ENCODE measurements at places on chromosomes 5 and 9.
A peak's percentile ranks its signal among the peaks of the same experiment; 100 is the strongest.

GRCh38 chr9:107874137-107874536 is 384.6 kb upstream of the KLF4 start:
- no peak for DNase-seq

DNA sequence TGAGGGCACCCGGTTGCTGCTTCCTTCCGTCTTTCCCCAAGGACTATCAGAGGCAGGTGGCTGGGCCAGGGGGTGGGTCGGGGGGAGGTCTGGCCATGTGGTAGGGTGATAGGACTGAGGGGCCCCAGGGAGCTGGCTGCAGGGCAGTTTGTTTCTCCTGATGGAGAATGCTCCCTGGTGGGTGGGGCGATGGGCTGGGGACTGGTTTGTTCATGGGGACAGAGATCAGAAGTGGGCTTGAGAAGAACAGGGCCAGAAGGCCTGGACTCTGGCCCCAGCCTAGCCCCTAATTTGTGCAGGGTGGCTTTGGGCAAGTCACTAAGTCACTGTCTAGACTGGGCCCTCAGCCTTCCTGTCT is 117.4 kb downstream of the RGS3 start:
- no peak for DNase-seq

DNA sequence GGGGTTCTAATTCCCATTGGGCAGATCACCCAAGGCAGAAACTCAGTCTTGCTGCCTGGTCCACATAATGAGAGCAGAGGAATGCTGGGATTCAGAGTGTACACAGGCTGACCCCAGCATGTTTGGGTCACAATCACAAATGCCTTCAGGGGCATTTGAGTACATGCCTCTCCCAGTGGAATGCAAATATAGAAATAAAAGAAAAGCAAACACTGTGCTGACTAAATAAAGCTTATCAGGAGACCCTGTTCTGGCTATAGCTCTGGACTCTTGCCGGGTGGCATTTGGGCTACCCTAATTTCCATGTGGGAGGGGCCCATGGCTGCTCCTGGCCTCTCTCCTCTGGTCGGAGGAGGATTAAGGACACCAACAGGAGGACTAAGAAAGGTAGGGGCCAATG is 121.4 kb downstream of the DOCK8 start:
- DNase-seq: no peak

DNA sequence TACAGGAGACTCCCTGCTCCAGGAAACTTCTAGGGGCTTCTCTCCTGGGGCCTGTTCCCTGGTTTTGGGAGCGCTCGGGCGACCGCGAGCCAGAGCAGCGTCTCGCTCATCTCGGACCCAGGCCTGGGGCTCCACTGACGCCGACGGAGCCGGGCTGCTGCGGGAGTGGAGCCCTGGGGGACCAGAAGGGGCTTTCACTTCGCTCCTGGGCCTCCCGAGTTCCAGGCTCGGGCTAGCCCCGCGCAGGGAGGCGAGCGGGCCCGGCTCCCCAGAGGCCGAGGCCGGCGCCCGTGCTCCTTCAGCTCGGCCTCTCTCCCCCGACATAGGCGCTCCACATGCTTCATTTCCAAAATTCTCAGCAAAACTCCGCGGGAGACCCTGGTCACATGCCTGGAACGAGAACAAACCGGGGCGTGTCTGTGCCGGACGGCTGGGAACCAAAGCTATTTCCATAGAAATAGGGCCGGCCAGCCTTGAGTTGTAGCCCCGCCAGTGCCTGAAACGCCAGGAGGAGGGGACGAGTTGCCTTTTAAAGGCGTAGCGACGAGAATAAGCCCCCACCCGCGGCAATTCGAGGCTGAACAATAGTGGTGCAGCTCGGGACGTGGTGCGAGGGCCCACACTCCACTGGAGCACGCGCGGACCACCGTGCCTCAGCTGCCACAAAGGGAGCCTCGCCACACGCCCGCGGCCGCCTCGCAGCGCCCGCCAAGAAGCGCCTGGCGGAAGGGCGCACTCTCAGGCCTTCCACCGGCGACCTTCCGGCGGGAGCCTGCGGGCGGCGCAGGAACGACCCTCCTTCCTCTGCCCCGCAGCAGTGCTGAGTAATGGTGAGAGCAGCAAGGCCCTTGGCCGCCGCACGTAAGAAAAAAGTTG is 1.1 kb upstream of the G3BP1 start:
- DNase-seq: peak; percentile 21

DNA sequence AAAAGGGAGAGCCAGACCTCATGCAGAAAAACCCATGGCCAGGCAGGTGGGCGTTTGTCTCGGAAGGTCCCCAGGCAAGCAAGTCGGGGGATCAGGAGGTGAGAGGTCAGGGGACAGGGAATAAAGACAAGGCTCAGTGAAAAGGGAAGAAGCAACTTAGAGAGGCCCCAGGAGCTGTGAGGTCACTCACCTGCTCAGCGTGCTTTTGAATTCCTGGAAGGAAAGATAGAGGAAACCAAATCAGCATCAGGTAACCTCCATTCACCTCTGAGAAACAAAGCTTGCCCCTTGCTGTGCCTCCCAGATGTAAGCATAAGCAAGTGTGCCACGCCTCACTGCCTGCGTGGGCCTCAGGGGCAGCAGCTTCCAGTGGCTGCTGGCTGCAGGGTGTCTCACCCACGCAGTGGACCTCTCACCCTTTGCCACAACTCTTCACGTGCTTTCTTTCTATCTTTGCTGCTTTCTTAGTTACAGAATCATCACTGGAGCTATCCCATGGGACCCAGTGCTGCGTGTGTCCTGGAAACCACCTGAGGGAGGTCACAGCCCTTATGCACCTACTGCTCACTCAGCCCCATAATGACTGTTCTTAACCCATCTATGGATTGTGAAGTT is 6.0 kb downstream of the TRIM7 start:
- DNase-seq: no peak

DNA sequence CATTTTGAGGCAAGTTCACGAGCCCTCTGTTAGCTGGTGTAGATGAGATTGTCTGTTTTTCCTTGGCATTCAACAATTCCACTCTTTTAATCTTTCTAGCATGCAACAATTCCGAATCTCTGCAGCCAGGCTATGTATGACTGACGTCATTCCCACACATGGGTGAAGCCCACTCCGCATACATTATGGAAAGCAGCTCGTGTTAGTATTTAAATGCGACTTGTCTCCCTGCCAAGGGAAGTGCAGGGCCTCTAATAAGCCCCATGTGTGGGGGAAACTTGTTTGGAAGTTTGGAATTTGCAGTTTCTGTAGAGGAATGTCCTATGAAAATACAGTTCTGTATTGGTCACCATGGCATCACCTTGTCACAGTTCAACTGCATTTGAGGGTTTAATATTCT is 146.0 kb upstream of the FBXL7 start:
- no peak for DNase-seq

DNA sequence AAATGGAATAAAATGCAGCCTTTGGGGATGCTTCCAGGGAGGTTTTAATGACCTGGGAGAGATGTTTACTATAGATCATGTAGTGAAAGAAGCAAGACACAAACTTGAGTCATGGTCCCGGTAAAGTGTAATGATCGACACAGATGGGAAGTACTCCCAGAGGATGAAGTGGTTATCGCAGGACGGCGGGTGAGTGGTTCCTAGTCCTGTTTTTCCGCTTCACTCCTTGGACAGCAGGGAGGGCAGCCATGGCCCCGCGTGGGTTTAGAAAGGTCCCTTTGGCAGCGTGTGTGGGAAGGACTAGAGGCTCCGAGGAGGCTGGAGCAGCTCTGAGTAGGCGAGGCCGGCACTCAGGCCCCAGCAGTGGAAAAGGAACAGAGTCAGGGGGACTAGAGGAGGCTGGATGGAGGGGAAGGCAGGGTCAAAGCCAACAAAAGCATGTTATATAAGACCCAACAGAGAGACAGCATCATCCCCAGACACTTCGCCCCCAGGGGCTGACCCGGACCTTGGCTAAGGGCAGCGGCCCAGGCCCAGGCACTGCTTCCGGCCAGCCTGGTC is 49.2 kb upstream of the STXBP1 start:
- no peak for DNase-seq

- no peak for DNase-seq
Measured at GRCh38 chr5:88944751-88945531, 62.0 kb upstream of the MEF2C start.

- no peak for DNase-seq
Measured at GRCh38 chr5:153654504-153655200, 164.2 kb downstream of the GRIA1 start.

DNA sequence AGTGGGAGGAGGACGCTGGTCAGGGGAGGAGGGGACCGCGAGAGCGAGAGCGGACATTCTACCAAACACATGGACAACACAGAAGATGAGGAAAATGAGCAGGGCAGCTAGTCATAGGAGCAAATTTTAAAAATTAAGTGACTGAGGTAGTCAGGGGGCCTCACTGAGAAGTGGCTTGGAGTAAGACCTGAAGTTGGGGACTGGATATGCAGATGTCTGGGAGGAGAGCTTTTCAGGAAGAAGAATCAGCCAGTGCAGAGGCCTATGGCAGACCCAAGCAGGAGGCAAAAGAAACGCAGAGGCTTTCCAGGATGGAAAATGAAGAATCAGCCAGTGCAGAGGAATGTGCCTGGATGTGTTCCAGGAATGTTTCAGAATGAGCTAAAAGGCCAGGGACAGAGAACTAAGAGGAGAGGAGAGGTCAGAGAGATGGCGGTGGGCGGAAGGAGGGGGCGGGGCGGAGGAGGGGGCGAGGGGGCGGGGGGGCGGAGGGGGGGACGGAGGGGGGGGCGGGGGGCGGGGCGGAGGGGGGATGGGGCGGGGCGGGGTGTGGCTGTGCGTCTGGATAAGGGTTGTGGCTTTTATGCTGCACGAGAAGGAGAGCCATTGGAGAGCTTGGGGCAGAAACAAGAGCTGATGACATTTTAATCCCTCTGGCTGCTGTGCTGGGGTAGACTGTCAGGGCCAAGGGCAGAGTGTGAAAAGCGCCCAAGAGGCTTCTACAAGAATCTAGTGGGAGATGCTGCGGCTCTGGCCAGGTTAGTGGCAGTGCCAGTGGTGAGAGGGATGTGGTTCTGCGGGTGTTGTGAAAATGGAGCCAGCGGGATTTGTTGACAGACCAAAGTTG is 129.6 kb downstream of the KCNIP1 start:
- DNase-seq: no peak

- no peak for DNase-seq
Measured at GRCh38 chr5:148794275-148794674, 32.1 kb upstream of the ADRB2 start.

DNA sequence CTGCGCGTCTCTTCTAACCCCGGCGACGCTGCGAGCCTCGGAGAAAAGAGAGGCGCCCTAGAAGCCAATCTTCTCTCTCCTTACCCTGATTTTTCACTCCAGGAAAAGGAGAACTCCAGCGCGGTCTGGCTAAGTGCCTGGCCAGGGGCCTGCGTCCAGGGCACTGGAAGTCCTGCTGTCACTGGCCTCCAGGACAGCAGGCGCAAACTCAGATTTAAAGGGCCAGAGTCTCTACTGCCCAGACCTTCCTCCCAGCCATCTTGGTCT is 553 bp upstream of the FOXB2 start:
- no peak for DNase-seq

DNA sequence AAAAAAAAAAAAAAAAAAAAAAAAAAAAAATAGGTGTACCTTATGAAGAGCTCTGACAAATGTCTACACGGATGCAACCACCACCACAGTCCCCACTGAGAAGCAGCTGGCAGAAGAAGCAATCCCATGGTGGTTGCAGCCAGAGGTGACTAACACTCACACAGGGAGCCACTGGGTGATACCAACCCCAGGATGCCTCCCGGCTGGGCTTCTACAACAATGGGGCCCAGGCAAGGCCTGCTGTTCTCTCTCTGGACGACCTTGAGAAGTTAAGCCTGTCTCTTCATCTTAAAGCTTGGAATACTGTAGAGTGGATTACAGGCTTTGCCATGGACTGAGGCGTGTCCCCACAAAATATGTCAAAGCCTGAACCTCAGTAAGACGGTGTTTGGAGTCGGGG is 104.1 kb downstream of the ROR2 start:
- DNase-seq: no peak

DNA sequence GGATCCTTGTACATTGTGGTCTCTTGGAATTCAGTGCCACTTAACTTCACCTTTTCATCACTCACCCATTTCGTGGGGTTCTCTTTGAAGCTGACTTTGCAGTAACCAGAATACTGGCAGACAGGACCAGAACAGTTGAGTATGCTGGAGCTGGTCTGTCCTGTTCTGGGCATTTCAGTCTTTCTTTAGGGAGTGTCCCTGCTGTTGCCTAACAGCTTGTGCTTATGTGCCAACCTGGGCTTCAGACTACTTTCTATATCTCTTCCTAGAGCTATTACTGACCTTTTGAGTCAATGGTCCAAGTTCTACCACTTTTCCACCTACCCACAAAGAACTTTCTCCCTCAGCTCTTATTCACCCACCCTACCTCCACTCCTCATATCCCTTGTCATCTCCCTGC is 10.0 kb upstream of the INSL6 start:
- no peak for DNase-seq

GRCh38 chr5:80230269-80230992 is 25.4 kb downstream of the SERINC5 start:
- DNase-seq: no peak

DNA sequence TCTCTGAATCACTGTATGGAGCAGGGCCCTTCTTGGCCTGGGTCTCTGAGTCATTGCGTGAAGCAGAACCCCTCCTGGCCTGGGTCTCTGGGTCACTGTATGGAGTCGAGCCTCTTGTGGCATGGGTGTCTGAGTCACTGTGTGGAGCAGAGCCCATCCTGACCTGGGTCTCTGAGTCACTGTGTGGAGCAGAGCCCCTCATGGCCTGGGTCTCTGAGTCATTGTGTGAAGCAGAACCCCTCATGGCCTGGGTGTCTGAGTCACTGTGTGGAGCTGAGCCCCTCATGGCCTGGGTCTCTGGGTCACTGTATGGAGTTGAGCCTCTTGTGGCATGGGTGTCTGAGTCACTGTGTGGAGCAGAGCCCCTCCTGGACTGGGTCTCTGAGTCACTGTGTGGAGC is 94.0 kb upstream of the RAPGEF1 start:
- DNase-seq: no peak

DNA sequence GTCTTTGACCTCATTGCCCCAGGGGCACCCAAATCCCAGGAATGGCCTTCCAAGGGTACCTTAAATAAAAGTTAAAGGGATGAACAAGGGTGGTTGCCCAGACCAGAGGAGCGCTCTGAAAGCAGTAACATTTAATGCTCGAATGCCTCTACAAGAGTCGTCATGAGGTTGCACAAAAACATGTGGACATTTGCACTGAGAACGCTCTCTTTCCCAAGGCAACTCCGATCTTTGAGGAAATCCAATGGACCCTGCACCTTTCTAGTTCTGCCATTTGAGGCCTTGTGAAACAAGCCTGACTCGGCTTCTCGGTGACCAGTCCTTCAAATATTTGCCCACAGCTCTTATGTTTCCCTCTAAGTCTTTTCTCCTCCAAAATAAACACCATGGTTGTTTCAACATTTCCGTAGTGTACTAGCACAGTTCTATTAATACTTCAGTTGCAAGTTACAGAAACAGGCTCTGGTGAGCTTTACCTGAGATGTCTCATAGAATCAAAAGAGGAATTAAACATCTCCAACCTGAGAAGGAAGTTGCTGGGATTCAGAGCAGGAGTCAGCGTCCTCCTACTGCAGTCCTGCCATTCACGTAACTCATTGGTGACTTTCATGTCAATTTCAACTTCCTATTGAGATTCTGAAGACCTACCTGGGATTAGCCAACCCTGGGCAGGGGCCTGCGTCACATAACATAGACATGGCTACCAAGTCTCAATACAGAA is 168.8 kb upstream of the RAI14 start:
- no peak for DNase-seq

GRCh38 chr5:137071931-137072330 is 427.2 kb downstream of the SPOCK1 start:
- no peak for DNase-seq

All from activated T-cell treated with anti-CD3 and anti-CD28 coated beads for 4 hours (primary cell).